Activated T-helper 9 cell treated with anti-CD3 and anti-CD28 coated beads, Interleukin-2, amount 50 U/mL, for 16 hours (primary cell): ENCODE measurements at places on chromosomes 5 and 9.

DNA sequence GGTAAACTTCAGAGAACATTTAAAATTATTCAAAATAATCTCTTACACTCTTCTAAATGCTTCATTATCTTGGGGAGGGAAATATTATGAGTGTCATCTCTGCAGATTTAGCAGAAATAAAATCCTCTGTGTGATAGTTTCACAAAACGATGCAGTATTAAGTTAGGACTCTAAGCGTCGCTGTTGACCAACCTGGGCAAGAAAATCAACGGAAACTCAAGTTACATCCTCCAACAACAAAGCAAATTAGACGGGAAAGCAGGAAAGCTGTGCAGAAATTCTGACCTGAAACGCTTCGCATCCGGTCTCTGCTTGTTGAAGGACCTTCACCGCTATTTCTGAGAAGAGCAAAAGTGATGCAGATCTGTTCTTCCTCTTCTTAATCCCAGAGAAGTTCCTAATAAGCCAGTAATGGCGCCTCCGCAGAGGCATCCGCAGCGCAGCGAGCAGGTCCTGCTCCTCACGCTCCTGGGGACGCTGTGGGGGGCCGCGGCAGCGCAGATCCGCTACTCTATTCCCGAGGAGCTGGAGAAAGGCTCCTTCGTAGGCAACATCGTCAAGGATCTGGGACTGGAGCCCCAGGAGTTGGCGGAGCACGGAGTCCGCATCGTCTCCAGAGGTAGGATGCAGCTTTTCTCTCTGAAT is at the start of gene PCDHGA6:
TSS of gene PCDHGA6 (plus strand) at position 219 of the 645 bp plus-strand sequence. CDS start at position 412, 193 bp downstream.
- DNase-seq: no peak

DNA sequence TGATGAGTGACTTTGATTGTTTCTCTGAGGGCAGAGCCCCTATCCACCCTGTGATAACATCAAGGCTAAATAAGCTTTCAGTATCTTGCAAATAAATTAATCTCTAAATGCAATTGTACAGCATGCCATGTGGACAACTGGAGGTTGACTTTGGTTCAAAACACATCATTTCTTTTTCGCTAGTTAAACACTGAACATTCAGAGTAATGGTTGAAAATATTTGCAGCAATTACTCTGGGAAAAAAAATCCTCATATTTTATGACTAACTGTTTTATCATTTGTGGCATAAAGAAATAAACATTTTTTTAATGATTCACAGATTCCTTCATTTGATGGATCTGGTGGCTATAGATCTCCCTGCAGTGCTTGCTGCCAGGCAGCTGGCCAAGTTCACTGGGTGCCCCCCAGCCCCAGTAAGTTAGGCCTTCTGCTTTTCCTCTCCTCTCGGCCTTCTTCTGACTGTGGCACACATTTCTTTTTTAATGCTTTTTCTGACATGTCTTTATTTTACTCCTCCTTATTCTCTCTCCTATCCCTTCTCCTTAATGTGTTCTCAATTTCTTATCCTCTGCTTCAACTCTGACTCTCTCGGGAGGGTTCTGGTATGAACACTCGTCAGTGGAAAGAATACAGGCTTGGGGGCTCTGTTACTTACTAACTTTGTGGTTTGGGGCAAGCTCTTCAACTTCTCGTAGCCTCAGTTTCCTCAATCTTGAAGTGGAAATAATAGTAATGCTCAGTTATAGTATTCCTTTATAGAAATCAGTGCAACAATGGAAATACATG is 69.6 kb downstream of the ADAMTSL1 start:
- no peak for DNase-seq

GRCh38 chr5:156254196-156254595 is 72.8 kb upstream of the SGCD start:
- no peak for DNase-seq

DNA sequence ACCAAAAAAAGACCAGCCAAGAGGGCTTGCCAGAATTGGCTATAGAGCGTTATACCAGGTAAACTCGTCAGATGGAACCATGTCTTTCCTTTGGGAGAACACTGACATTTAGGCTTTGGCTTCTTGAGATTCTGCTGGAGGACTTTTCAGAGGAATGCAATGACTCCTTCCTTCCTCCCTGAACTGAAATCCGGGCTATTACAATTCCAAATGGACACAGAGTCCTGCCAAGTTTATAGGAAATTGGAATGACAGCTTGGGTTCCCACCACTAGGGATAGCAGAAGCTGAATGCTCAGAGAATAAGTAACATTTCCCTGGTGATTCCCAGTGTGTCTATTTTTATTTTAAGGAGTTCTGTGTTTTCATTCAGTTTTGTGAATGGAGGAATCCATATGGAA is 143.0 kb downstream of the FGF1 start:
- no peak for DNase-seq

- no peak for DNase-seq
These were observed 94.0 kb downstream of the ZNF608 start for GRCh38 chr5:124652514-124652819.

DNA sequence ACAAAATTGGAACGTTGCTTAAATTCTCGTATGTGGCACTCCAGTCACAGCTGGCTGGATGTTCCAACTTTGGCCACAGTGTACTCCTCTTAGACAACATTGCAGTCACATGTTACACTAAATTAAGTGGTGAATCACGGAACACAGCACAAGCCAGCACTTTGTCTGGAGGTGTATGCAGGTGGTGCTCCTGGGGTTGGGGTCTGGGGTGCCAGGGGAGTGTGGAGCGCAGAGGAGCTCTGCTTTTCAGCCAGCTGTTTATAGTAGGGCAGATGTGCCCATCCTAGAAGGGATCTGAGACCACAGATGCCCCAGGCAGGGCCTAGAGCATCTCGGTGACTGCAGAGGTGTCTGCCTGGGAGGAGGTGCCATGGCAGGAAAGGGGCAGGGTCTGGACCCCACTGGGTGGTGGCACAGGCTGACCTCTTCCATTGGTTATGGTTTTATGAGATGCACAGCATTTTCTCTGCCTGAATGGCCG is 82.6 kb downstream of the WNK2 start:
- no peak for DNase-seq

DNA sequence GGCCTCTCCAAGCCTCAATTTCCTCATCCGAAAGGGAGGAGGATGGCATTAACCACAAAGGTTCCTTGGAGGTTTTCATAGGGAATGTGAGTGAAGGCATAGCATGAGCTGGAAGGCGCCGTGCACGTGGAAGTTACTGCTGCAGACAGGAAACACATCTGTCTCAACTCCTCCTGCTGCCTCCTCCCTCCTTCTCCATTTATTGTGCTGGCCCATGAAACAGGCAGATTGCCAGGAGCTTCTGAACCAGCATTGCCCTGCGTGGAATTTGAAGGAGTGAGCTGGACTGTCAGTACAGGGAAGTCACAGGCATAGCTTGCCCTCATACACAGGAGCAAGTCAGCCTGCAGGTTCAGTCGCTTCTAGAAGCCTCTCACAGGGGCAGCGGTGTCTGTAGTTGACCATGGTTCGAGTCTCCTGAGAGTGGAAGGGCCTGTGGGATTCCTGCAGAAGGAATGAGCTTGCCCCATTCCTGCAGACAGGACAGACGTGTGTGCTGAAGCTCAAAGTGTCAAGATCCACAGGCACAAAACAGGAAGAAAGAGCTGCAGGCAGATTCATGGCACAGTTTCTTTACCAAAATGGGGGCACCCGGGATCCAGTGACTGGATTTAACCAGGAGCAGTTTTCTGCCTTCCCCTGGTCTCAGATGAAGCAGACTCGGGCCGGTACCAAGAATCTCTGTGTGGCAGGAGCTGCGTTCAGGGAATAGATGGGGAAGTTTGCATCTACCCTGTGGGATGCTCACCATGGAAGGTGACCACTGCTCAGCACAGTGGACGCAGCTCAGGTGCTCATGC is 48.7 kb upstream of the CTSL start:
- no peak for DNase-seq

- no peak for DNase-seq
These were observed 165.2 kb downstream of the SLC25A46 start for GRCh38 chr5:110903966-110904365.

DNA sequence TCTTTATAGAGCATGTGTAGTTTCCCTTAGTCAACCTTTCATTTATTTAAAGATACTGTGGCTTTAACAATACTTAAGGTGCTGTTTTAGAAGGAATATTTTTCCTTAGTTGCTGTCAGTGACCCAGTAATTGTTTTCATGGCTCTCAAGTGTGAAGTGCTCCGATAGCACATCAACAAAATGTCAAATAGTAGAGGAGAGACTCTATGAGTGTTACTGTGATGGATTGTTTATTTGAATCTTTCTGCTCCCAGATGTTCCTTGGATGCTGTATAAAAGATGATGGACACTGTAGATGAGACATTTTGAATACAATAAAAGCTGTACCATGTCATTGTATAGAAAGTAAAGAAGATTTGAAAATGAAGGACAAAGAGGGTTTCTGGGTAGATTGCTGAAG is 1185.7 kb upstream of the C9orf72 start:
- DNase-seq: no peak

- no peak for DNase-seq
These were observed 310.4 kb upstream of the IRX4 start for GRCh38 chr5:2193142-2193541.

GRCh38 chr9:76290555-76290954 is 103.7 kb downstream of the RFK start:
- no peak for DNase-seq

- no peak for DNase-seq
These were observed 347.0 kb upstream of the ADAMTSL1 start for GRCh38 chr9:18126831-18127498.

DNA sequence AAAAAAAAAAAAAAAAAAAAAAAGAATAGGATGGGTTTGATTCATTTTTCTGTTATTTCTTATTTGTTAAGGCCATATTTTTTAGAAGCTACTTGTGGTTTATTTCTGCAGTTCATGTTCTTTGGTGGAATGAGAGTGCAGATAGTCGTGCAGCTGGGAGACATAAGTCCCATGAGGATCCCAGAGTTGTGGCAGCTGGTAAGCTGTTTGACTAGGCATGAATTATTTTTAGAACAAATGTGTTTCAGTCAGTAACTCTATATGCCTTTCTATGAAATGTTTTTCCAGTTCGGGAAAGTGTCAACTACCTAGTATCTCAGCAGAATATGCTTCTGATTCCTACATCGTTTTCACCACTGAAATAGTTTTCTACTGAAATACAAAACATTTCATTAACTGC is 5.0 kb upstream of the NIPSNAP3B start:
- no peak for DNase-seq

- no peak for DNase-seq
These were observed 24.3 kb downstream of the CPLX2 start for GRCh38 chr5:175895686-175896102.
